NCI-H1417 treated with DMSO at 0.1 percent for 48 hours (cell line): ENCODE measurements at places on chromosomes 12 and 14.

DNA sequence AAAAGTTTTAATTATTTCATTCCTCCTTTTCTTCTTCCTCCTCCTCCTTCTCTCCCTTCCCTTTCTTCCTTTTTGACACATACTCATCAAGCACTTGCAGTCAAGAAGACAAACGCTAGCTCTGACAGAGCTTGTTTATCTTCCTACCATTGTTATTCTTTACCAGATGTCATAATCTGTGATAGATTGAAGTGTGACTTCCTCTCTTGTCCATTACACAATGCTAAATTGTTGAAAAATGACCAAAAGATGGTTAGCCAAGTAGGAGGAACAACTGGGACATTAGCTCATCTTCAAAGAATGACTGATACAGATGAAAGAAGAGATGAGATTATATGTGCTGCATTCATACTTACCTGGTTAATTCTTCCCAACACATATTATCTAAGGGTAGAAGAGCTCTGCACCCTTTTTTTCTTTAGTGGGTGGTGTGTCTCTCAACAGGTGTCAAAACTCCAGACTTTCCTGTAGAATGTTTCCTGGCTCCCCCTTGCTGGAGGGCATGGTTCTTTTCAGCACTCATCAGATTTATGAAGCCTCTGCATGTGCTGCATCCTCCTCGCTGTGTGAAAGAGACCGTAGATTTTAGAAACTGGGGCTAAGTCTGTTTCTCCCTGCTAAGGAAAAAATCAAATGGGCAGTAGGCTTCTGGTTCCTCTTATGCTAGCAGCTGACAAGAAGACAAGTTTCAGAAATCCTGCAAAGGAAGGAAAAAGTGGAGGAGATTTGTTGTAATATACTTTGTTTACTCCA, 147.1 kb downstream of the TMX1 start:
- no peak for DNase-seq

- peak; percentile 98 for DNase-seq
Observed at GRCh38 chr12:116737774-116738657, at the start of the genes RNFT2 and SPRING1. TSS of gene RNFT2 (plus strand) at chr12:116738315. CDS start at chr12:116740498, 2,183 bp downstream. TSS of gene SPRING1 (minus strand) at chr12:116738069. CDS start at chr12:116737900, 169 bp downstream.

DNA sequence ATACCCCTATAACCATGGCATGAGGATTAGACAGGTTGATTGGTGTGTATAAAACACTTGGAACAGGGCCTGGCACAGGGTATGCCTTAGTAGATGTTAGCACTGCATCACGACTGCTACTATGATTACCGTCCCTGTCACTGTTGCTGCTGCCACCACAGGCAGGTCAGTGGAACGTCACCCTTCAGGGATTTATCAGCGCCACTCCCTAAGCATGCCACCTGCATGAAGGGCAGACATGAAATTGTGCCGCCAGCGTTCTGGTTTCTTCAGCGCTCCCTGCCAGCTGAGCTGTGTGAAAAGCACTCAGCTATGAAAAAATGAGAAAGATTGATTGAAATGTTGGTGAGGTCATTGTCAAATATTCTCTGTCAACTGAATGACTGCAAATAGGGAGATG, 477.0 kb downstream of the DPF3 start:
- no peak for DNase-seq

DNA sequence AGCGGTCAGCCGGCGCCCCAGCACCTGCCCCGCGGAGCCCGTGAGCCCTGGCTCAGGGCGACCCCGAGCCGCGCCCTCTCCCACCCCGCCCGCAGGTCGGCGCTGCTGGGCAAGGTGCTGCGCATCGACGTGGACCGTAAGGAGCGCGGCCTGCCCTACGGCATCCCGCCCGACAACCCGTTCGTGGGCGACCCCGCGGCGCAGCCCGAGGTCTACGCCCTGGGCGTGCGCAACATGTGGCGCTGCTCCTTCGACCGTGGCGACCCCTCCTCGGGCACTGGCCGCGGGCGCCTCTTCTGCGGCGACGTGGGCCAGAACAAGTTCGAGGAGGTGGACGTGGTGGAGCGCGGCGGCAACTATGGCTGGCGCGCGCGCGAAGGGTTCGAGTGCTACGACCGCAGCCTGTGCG, 14.4 kb downstream of the HHIPL1 start:
- no peak for DNase-seq

DNA sequence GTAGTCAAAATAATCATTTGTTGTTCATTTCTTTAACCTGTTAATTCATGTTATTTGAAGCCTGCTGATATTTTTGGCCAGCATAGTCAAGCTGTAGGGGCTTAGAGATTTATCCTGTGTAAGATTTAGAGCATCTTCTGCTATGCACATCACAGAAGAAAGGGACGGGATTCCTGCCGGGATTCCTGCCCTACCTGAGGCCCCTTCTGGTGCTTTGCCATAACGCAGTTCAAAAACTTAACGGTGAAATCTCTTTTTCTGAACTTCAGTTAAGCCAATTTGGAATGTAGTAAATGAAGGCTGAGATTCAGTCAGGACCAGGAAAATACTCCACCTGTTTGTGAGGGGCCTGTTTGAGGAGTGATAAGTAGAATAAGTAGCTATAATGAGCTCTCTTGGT, 50.7 kb upstream of the TMEM260 start:
- DNase-seq = no peak

- no peak for DNase-seq
Observed at GRCh38 chr12:88108021-88108420, 33.9 kb downstream of the CEP290 start.
